ENCODE measurements at places on chromosomes 13 and 19.

GRCh38 chr13:80560609-80561008, 219.7 kb upstream of the SPRY2 start:
- DNase-seq: no peak

DNA sequence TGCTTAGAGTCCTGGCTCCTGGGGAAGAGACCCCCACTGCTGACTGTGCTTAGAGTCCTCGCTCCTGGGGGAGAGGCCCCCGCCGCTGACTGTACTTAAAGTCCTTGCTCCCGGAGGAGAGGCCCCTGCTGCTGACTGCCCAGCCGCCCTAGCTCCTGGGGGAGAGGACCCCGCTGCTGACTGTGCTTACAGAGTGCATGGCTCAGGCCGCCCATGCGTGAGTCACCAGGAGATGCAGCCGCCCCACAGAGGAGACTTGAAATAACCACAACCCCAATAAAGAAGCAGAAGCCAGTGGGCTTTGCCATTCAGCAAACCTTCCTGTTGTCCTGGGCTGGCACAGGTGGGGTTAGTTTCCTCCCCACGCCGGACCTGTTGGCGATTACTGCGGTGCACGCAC, 79.2 kb upstream of the C13orf46 start:
- DNase-seq: no peak

DNA sequence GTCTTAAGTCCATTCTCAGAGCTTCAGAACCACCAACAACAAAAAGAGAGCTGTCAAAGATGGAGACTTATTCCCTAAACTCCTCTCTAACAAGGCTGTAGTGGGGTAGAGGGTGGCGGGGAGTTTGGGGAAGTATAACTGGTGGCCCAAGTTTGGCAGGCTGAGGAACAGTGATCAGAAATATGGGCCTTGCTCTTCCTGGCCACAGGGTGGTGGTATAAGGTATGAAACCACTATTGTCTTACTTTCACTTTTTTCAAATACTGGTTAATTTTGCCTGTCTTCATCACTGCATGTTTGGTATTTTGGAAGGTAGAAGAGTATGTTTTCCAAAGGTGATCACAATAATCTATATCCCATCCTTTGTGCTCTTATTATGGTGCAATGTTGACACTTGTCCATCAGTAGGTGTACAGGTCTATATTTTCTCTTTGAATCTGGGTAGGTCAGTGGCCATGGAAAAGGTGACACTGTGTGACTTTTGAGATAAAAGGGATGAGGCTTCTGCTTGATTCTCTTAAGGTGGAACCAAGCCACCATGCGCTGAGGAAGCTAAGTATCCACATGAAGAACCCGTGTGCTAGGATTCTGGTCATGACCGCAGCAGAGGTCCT, 23.2 kb upstream of the GPC5 start:
- DNase-seq: no peak

- no peak for DNase-seq
Observed at GRCh38 chr13:64640002-64640401, 2590.1 kb downstream of the PCDH9 start.

GRCh38 chr13:25175026-25175425, 2.9 kb upstream of the AMER2 start:
- DNase-seq: no peak

GRCh38 chr13:107043021-107043956, 475.4 kb upstream of the ARGLU1 start:
- DNase-seq: no peak

DNA sequence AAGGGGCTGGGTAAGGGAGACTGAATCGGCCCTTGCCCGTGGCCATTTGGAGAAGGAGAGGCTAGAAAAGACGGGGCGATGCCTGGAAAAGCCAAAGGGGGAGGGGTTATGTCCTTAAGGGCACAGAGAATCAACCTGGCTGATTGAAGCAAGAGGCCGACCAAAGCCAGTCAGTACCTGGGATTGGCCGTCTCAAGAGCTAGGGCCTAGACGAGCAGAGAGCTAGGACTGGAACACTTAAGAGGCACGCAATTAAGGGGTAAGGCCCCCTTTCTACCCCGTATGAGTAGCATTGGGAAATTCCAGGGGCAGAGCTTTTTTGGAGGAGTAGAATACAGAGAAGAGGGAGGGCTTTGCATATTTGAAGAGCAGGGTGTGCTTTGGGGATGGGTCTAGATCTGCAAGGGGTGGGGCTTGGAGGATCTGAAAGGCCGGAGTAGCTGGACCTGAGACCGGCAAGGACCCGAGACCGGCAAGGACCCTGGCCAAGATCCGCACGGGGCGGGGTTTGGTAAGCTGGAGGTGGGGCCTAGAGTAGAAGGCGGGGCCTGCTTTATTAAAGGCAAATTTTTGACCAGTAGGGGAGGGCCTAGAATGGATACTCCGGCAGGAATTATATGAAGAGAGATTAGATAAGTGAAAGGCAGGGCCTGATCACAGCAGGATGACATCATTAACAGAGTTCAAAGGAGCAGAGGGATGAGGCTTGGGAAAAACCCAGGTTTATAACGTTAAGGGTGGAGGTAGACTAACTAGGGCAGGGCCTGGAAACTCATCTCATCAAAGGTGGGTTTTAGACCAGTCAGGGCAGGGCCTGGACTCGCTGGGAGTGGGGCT, 10.7 kb upstream of the CACNG6 start:
- no peak for DNase-seq

GRCh38 chr13:34419025-34419424, 523.0 kb upstream of the NBEA start:
- DNase-seq: no peak

DNA sequence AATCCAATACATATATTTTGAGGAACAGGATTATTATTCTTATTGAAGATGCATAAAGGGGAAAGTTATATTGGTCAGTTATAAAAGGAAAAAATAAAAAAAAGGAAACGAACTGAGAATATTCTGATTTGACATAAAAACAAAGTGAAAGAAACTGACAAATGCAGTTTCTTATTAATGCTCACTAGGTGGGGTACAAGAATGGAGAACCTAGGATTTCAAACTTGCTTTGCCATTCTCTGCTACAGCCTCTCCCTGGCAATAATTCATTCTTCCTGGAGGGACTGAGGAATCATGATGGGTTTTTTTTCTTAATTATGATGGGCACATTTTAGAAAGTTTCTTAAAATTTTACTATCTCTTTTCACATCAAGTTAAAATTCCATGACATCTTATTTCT, 154.9 kb downstream of the PCDH9 start:
- DNase-seq: no peak

GRCh38 chr13:57946361-57946760, 314.8 kb downstream of the PCDH17 start:
- DNase-seq: no peak

DNA sequence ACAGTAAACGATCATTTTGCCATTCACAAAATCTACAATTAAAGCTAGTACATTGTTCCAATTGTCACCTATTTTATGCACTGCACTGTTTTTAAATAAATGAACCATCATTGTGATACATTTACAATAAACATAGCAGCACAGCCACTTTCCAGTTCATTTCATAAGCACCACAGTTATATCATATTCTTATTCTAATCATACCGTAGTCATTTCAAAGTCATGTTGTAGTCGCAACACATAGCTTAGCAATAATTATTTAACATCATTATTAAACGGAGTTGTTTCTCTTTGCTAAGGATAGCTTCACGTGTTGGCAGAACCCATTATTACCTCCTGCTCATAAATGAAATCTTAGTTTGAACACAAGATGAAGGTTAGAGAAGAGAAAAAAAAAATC, 2.2 kb upstream of the PCDH9 start:
- no peak for DNase-seq

DNA sequence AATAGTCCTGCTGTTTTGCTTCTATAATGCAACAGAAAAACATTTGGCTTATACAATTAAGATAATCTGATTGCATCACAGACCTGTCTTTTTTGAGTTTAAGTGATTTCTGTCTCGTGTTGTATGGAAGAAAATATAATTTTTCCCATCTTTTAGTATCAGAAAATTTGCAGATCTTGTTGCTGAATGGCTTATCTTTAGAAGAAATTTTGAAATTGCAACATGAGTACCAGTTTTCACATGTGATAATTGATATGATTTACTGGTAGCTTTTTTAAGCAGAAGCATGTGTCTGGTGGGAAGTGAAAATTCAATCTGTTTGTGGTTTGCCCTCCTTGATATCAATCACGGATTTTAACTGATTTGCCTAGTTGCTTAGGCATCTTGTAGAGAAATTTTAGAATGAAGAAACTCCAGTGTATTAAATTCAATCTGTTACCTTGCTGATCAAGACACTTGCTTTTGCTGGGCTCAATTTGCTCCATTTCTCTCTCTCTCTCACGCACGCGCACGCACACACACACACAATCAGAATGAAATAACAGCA, 89.8 kb upstream of the MYCBP2 start:
- no peak for DNase-seq

- DNase-seq: no peak
Observed at GRCh38 chr19:46365561-46365960, 18.7 kb downstream of the PPP5C start.

GRCh38 chr13:79427265-79427664, 21.2 kb upstream of the RBM26 start:
- no peak for DNase-seq

DNA sequence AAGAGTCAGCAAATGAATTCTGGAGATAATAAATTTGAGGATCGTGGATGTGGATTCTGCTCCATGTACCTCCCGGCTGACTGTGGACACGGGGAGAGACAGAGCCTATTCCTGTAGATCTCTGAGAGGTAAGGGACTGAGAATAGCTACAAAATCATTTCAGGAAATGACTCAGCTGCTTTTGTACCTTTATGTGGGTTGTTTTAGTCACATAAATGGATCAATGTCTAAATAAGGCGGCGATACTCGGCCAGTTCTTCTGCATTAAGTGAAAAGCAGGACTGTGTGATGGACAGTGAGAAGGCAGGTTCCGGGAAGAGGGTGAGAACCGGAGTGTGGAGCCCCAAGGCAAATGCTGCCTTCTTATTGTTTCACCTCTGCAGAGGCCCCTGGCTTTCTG, 128.1 kb downstream of the EFNB2 start:
- DNase-seq: no peak

DNA sequence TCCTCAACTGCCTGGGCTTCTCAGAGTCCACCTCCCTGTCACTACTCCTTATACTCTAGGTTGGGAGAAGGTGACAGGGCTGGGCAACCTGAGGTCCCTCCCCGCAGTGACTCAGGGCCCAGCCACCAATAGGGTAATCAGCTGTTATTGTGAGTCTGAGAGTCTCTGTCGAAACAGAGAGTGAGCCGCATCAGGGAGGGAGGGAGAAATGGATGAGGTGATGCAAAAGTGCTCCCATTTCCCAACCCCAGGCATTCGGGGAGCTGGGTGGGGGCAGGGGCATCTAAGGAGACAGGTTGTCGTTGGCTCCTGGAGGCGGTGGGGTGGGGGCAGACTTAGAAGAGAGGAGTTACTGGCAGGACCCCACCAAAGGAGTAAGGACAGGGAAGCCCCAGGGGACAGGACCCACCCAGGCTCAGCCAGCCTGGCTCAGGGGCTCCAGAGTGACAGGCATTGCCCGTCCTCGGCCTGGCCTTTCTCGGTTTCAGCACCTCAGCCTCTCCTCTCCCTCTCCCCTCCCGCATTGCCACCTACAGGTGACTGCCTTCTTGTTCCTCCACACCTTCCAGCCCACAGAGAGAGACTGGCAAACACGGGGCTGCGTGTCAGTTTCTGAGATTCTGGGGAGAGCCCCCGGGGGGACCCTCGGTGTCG, at the start of gene DMKN:
Gene DMKN (minus strand): TSS at position 22 of the 654 bp plus-strand sequence. CDS start 174 bp downstream, outside the sequence.
- no peak for DNase-seq

DNA sequence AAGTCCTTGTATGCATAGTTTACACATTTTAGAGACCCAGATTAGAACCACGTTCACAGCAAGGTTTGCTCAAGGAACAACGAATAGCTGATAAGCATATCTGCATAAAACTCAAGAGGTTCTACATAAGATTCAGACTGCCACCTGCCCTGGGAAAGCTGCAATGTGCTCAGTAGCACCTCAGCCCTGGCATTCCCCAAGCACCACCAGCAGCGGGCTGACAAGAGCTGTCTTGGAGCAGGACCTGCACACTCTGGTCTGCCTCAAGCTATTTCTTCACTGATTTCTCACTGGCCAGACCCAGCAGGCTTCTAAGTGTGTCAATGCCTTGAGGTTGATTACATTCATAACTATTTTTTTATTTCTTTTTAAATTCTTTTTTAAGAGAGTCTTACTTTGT, 65.8 kb upstream of the UQCRFS1 start:
- DNase-seq: no peak

- DNase-seq: no peak
Observed at GRCh38 chr19:16330806-16331690, 6.4 kb downstream of the KLF2 start.

GRCh38 chr13:31282741-31283455, 83.1 kb downstream of the B3GLCT start:
- DNase-seq: no peak

DNA sequence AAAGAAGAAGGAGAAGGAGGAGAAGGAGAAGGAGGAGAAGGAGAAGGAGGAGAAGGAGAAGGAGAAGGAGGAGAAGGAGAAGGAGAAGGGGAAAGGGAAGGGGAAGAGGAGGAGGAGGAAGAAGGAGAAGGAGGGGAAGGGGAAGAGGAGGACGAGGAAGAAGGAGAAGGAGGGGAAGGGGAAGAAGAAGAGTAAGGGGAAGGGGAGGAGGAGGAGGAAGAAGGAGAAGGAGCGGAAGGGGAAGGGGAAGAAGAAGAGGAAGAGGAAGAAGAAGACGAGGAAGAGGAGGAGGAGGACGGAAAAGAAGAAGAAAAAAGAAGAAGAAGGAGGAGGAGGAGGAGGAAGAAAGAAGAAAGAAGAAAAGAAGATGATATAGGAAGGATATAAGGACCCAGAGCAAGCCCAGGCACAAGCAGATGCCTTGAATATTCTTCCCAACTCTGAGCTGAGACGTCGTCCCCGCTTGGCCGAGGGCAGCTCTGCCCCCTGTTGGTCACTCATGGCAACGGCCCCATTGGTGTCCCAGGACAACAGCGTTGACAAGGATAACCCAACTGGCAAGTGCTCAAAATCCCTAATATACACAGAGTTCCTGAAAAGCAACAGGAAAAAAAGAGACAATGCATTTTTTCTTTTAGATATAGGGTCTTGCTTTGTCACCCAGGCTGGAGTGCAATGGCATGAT, 30.6 kb upstream of the IGSF23 start:
- no peak for DNase-seq

GRCh38 chr13:36354842-36355623, 8.8 kb upstream of the SPART start:
- DNase-seq: no peak

DNA sequence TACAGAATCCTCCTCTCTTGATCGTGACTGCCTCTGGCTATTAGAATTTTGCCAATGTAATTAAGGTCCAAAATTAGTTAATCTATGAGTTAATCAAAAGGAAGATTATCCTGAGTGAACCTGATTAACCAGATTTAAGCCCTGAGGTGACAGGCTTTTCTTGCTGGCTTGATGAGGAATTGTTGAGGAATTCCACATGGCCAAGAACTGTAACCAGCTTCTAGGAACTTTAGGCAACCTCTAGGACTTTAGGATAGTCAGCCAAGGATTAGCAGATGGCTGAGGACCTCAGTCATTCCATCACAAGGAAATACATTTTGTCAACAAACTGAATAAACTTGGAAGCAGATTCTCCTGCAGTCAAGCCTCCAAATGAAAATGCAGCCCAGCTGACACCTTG, 84.8 kb downstream of the STOML3 start:
- no peak for DNase-seq
